ENCODE measurements at places on chromosomes 7 and 10. TPM values are rescaled to one million over a fixed set of nuclear protein-coding genes. Genes with fewer than 3 reads are reported as not detected.

SLC13A1 gene
- not detected for polyA plus RNA-seq

SUN3 gene
- not detected for polyA plus RNA-seq

FAM149B1 gene
- 23.4 TPM for polyA plus RNA-seq

EN2 gene
- polyA plus RNA-seq, result not detected

EIF5AL1 gene
- polyA plus RNA-seq, result 0.73 TPM

IFIT1B gene
- not detected for polyA plus RNA-seq

FAM171A1 gene
- 56.3 TPM for polyA plus RNA-seq

CDK5 gene
- polyA plus RNA-seq, result 38.2 TPM

- DNase-seq, result no peak
These were observed 6.6 kb upstream of the NRF1 start for GRCh38 chr7:129604713-129605437.

DNA sequence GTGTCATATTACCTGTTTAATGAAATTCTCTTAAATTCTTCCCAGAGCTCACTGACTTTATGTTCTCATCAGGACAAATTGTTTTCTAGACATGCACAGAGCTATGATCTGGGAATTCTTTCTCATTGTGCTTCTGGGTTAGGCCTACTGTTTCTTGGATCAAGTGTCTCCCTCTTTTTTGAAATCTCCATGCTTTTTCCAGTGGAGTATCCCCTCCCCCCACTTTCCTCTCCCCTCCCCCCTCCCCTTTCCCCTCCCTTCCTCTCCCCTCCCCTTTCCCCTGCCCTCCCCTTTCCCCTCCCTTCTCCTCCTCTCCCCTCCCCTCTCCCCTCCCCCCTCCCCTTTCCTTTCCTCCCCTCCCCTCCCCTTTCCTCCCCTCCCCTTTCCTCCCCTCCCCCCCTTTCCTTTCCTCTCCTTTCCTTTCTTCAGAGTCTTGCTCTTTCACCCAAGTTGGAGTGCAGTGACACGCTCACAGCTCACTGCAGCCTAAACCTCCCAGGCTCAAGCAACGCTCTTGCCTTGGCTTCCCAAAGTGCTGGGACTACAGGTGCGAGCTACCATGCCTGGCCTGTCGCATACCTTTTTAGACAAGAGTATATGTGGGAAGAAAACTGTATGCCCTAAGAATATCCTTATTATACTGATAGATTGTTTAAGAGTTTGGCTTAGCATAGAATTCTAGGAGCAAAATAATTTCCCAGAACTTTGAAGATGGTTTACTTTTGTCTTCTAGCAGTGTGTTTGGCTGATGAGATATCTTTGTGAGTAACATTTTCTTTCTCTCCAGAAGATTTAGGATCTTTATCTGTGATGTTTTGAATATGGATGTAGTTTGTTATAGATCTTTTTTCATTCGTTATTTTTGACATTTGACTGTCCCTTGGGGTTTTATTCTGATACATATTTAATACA lies 2.5 kb downstream of the DYNC2I1 start:
- DNase-seq, result no peak

DNA sequence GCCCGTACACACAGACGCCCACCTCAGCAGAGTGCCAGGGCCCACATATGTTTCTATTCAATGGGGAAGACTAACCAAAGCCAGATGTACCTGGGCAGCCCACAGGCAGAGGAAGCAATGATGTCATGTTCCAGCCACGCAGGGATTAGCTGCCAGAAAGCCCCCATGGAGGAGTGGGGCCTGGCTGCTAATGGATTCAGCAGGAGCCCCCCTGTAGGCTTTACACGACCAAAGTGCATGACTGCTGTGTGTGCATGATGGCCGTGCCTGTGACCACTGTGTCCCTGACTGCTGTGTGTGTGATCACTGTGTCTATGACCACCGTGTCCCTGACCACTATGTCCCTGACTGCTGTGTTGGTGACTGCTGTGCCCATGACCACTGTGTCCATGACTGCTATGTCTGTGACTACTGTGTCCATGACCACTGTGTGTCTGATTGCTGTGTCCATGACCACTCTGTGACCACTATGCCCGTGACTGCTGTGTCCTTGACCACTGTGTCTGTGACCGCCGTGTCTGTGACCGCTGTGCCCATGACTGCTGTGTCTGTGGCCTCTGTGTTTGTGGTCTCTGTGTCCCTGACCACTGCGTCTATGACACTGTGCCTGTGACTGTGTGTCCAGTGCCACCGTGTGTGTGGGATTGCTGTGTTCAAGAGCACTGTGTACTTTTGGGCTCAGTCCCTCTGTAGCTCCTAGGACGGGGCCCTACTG lies 409.3 kb downstream of the RPS24 start:
- DNase-seq, result no peak

- no peak for DNase-seq
These were observed 37.3 kb downstream of the CDH23 start for GRCh38 chr10:71433768-71434744.

DNA sequence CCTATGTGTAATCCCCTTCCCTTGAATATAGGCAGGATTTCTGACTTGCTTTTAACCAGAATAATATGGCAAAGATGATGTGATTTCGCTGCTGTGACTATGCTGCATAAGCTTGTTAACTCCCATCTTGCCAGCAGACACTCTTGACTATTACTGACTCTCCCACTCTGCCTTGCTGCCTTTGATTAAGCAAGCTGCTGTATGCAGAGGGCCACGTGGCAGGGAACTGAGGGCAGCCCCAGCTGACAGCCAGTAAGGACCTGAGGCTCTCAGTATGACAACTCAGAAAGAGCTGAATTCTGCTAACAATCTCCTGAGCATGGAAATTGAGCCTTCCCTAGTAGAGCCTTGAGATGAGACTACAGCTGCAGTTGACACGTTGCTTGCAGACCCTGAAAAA lies 279.4 kb upstream of the CACNA2D1 start:
- DNase-seq, result no peak

DNA sequence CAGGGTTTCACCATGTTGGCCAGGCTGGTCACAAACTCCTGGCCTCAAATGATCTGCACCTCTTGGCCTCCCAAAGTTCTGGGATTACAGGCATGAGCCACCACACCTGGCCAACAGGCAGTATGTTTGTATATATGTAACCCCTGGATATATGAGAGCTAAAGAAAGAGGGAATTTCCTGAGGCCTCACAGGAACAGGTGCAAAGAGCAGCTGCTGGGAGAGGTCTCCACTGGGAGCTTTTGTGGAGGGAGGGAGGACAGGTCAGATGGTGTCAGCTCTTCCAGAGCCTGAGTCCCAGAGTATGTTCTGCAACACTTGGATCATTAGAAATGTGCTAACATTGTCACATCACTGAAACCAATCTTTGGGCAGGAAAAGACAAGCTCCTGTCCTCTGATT lies 110.1 kb upstream of the KIF5B start:
- DNase-seq, result no peak

DNA sequence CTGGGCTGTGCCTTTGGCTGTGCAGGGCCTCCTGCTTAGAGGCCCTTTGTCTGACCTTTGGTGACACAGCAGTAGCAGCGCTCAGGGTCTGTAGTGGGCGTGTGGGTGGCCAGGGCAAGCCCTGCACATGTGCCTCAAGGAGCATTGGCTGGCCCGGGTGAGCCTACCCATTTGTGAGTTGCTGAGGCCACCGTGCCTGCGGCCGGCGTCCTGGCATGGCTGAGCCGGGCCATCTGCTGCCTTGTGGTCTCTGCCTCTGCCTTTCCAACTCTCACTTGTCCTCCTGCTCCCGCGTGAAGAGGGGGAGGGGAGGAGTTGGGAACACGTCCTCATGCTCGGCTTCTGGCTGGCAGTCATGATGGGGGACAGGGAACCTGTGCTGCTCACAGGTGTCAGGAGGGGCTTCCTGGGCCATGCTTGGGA lies 9.2 kb upstream of the ORAI2 start:
- no peak for DNase-seq

DNA sequence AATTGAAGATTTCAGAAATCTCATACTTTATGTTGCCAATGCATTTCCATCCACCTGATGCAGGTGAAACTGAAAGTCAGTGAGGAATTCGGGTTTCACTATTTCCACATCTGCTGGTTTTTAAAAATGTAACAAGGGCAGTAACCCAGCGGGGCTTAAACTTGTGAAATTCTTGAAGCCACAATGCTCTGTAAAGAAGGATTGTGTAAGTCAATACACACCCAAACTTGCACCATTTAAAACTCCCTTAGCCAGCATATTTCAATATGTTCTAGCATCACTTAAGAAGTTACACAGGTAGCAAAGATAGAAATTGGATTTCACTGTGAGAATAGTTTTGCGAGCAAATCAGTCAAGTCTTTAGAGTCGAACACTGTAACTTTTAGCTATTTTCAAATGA lies 386.1 kb downstream of the PLXDC2 start:
- no peak for DNase-seq

DNA sequence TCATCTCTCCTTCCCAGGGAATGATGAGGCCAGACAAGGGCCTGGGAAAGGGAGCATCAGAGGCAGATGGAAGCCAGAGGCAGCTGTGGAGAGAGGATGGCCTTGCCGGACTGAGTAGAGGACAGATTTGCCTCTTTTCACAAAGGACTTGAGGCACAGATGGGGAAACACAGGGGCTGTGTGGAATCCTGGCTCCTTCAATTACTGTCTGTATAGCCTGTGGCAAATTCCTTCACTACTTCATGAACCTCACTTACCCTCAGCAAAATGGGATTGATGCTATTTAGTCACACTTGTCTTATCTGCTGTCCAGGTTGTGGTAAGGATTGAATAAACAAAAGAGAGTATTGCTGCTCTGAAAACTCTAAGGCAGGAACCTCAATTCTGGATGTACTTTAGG lies 40.3 kb downstream of the SLC25A28 start:
- no peak for DNase-seq

DNA sequence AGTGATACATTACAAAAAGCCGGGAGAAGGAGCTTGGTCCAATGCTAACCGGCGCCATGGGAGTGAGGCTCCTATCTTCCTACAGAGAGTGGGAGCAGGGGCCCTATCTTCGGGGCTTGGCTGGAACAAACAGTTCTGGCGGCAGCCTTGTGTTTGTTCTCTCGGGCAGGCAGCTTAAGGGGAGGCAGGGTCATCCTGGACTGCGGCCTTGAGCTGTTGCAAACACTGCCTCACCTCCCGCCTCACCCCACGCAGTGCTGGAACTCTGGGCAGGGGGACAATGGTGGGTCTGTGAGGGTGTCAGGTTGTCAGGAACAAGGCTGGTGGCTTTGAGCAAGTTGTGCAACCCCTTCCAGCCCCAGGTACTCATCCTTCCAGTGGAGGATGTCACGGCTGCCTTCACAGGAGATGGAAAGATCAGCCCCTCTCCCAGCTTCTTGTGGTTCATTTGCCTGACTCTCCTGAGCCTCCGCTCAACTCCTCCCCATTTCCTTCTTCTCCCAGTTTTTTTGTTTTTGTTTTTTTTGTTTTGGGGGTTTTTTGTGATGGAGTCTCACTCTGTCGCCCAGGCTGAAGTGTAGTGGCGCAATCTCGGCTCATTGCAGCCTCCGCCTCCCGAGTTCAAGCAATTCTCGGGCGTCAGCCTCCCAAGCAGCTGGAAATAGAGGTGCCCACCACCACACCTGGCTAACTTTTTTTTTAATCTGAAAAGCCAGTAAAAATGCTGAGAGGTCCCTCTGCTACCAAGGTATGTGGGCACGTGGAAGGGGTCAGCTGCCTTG lies 57.4 kb downstream of the SPOCK2 start:
- DNase-seq, result no peak

DNA sequence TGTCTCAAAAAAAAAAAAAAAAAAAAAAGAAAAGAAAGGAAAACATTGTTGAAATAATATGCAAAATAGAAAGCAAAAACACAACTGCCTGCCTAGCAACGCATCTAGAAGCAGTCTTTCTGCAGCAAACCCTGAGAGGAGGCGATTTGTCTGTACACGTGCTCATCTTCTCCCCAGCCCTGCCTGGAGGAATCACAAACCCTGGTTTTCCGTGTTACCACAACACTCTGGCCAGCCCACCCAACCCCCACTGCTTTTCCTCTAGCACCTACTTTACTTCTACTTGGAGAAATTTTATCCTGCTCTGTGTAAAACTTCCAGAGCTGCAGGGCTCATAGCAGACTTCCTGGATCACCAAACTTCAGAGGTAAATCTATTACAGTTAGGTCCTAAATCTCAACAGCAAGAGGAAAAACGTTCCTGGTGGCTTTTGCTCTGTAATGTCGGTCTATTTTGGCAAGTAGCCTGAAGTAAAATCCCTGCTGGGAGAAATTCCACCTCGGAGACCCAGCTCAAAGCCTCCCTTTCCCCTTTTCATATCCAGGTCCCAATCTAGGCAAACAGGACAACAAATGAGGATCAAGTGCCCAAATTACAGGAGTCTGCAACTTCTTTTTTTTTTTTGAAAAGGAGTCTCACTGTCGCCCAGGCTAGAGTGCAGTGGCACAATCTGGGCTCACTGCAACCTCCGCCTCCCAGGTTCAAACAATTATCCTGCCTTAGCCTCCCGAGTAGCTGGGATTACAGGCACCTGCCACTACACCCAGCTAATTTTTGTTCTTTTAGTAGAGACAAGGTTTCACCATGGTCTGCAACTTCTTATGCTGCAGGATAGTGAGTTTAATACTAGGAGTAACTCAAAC lies 91.6 kb downstream of the DNMBP start:
- DNase-seq, result peak; percentile 90

GRCh38 chr10:114359041-114359952 lies 45.0 kb downstream of the AFAP1L2 start:
- DNase-seq, result no peak

DNA sequence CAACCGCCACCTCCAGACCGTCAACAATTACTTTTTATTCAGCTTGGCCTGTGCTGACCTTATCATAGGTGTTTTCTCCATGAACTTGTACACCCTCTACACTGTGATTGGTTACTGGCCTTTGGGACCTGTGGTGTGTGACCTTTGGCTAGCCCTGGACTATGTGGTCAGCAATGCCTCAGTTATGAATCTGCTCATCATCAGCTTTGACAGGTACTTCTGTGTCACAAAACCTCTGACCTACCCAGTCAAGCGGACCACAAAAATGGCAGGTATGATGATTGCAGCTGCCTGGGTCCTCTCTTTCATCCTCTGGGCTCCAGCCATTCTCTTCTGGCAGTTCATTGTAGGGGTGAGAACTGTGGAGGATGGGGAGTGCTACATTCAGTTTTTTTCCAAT lies 146.6 kb downstream of the CHRM2 start:
- no peak for DNase-seq

DNA sequence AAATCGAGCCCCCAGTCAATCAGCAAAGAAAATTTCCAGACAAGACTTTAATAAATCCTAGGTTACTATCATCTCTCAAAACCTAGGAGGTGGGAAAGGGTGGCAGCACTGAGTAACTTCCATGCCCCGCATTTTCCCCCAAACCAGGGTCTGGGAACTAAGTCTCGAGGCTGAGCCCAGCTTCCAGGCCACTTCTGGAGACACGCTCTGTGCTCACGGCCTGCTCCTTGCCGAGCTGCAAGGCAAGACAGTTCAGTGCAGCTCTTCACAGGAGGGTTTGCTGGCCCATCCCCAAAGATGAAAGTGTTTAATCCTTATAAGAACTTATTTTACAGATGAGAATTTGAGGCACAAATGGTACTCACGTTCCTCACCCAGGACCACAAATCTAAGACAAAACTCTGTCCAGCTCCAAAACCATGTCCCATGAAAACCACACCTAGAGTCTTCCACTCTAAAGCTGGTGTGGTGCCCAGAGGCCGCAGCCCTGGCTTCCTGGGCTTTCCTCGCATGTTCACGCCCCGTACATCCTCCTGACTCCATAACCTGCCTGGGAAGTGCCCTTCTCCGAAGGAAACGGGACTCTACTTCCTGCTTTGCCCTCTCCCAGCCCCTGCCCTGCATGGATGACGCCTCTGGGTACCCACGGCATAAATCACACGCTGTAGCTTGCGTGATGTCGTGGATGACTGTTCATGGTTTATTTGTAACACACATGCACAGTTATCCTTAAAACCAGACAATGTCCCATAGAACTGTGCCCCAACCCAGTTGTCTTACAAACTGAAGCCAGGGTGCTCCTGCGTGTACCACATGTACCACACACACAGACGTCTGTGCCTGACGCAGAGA lies 201.2 kb downstream of the DIP2C start:
- DNase-seq, result no peak

- no peak for DNase-seq
These were observed 1.6 kb downstream of the SFMBT2 start for GRCh38 chr10:7409045-7409731.

All from endothelial cell of umbilical vein (primary cell).